ENCODE measurements at places on chromosomes 13 and 19.

- DNase-seq, result no peak
Measured at GRCh38 chr19:41376241-41376997, at the start of gene TMEM91. TSS of gene TMEM91 (plus strand) at chr19:41376533. CDS start at chr19:41378310, 1,777 bp downstream.

GRCh38 chr13:45748941-45749759, 47.0 kb downstream of the CBY2 start:
- DNase-seq, result no peak

GRCh38 chr13:51550151-51550550, 34.1 kb upstream of the WDFY2 start:
- no peak for DNase-seq

GRCh38 chr19:18718015-18718526, 34.6 kb downstream of the CRTC1 start:
- no peak for DNase-seq

GRCh38 chr13:83975655-83976165, 93.4 kb upstream of the SLITRK1 start:
- DNase-seq, result no peak

DNA sequence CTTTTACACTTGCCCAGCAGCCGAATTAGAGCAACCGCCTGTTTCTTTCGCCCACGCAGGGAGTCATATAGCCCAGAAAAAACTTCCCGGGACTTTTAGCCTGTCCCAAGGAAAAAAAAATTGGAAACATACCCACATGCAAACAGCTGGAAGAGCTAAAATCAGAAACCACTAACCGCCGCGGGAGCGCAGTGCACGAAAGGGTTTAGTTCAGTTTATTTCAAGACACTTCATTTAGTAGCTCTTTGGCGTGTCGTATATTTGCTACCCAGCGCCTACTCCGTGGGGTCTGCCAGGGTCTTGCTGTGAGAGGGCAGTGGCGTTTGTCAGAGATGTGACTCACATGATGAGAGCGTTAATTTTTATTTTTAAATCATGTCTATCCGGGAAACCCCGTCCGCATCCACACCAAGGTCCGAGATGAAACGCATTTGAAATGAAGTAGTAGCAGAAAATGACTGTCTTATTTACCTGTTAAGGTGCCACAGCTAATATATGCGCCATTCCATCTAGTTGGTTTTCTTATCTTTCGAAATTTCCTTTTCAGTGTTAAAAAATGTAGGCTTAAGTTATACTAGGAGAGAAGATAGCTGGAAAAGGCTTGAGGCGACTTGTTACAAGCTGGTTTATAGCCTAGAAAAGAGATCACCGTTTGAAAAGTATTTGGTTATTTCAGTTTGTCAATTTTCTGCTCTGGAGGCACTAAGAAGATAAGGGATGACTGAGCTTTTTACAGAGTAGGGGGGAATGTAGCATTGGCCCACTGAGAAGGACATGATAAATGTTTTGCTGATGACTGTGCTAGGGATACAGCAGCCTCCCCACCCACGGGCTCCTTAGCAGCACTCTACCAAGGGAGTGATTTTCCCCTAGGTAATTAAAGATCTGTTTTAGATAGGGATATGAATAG, 1.7 kb downstream of the KLF5 start:
- DNase-seq, result no peak

Data from stimulated activated CD8-positive, alpha-beta memory T cell treated with anti-CD3 and anti-CD28 coated beads, Interleukin-7, amount 100 ng/mL, for 1 hour (primary cell).